ENCODE measurements at places on chromosomes 2 and 18.

- no peak for DNase-seq
Observed at GRCh38 chr2:70962885-70963878, 15.2 kb upstream of the ANKRD53 start.

DNA sequence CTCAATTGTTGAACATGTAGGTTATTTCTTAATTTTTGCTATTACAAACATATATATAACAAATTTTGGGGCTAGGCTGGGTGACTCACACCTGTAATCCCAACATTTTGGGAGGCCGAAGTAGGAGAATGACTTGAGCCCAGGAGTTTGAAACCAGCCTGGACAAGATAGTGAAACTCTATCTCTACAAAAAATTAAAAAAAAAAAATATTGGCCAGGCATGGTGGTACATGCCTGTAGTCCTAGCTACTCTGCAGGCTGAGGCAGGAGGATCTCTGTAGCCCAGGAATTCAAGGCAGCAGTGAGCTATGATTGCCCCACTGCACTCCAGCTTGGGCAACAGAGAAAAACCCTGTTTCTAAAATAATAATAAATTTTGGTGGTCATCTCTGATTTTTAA, 23.5 kb downstream of the SLC4A1AP start:
- DNase-seq: no peak

DNA sequence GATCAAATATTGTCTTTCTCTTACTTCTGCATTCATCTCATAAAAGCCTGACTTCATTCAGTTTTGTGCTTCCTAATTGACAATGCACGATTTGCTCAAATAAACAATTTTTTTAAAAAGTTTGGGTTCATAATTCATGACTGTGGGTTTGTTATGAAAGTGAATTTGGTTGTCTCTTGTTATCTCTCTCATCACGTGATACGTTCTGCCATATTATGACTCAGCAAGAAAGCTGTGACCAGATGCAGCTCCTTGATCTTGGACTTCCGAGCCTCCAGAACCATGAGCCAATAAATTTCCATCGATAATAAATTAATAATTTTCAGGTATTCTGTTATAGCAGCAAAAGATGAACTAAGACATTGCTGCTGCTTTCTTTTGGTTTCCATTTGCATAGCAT, 156.5 kb upstream of the LRATD1 start:
- no peak for DNase-seq

DNA sequence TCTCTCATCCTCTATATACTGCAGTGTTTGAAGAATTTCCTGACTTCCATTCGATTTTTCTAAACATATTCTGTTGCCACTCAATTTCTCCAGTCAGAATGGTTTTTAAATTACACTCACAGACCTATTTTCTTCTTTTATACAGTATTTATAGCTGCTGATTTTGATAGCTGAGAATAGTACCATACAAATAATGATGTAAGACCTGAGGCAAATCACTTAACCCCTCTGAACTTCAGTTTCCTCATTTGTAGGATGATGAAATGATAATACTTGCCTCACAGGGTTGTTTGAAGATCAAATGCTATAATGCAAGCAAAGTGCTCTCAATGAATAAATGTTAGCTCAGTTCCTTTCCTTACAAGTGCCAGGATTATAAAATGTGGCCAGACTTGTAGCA, 241.8 kb downstream of the CPS1 start:
- no peak for DNase-seq

DNA sequence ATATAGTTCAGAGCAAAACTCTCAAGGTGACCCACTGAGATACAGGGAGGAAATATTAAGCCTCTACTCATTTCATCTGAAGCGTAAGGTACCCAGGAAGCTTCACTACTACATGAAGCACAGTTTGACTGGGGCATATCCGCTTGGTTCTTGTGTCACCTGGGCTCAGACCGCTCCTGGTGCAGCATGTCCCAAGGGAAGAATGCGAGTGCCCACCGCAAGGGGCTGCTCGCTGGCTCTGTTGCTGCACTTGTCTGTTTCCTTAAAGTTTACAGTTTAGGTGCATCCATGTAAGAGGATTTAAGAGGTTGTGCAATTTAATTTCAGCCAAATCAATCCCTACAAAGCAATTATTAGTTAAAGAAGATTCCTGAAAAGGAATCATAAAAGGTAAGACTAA, 507.8 kb downstream of the FBXO15 start:
- DNase-seq: no peak

GRCh38 chr2:3523551-3524041, 4.3 kb upstream of the ADI1 start:
- DNase-seq: no peak

- no peak for DNase-seq
Observed at GRCh38 chr18:65279668-65280305, 471.0 kb upstream of the CDH7 start.

GRCh38 chr2:217736776-217737550, 265.8 kb downstream of the TNS1 start:
- DNase-seq: no peak

DNA sequence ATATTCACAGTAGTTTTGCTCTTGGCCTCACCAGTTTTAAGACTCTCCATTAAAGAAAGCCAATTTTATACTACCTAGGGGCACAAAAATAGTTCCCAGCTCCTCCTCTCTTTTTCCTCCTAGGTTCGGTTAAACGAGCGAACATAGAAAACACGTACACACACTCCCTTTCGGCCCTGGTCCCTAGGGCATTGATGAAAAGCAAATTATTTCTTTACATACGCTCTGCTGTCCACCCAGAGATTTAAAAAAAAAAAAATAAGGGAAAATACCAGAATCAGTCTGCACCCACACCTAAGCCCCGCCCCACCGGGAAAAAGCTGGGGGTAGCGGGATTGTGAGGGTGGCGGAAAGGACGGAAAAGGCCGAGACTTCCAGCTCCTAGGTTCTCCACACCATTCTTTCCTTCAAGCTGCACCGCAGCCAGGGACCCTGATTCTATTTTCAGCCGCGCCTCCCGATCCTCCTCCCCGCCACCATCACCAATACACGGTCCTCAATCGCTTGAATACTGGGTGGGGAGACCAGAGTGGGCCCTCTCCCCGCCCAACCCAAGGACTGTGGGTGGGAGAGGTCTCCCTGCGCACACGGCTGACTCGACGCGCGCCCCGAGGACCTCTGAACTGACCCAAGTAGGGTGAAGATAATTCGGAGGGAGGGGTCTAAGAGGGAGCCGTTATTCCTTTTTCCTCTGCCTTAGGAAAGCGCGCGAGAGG, 769 bp downstream of the ATF2 start:
- DNase-seq: peak; percentile 11

GRCh38 chr2:213723041-213723560, 438.8 kb downstream of the SPAG16 start:
- no peak for DNase-seq

GRCh38 chr2:50840341-50841124, 191.4 kb downstream of the NRXN1 start:
- no peak for DNase-seq

DNA sequence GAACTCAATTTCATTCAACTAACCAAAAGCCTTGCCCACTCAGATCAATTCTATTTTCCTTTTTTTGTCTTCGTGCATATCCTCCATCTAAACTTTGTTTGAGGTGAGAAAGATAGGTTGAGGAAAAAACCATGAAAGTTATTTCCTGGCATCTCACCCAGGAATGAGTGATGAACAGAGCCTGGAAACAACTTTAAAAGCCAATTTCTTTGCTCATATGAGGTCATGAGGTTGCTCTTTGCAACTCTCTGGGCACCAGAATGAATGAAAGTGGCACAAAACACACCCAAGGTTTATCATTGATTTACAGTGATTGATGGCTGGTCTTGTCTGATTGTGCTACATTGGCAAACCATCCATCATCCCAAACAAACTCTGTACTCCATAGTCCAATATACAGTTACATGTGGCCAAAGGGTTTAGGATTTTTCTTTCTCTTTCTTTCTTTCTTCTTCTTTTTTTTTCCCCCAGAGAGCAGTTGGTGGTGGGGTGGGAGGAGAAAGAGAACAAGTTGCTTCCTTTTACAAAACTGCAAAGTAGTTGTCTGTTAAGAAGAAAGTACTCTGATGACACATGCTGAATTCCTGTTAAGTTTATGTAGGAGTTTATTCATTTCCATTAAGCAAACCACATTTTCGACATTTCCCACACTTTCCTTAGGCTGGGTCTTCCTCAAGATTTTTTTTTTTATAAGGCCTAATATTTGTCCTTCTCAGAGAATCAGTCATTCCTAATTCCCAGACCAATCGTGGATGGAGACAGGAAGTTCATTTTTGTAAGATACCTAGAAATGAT, 575.9 kb upstream of the ZEB2 start:
- DNase-seq: peak; percentile 58

GRCh38 chr2:128368437-128369107, 49.9 kb upstream of the HS6ST1 start:
- no peak for DNase-seq

DNA sequence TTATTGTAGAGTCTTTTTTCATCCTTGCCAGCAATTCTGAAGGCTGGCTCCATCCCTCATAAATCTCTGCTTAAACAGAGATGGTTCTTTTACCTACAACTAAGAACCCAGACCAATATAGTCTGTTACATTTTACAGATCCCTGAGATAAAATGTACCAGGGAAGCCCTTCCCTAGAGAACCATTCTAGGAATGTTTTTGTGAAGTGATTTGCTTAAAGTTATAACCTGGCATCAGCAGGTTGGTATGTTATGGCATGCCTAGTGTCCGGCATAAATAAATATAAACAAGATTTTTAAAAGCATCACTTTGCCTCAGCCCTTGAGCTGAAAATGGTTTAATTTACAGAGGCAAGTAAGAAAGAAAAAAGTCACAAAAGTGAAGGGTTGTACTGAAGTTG, 18.5 kb upstream of the NPAS2 start:
- no peak for DNase-seq

- no peak for DNase-seq
Observed at GRCh38 chr2:145197944-145198343, 678.0 kb upstream of the ZEB2 start.

GRCh38 chr2:160842286-160842685, 317.9 kb upstream of the TANK start:
- DNase-seq: no peak

DNA sequence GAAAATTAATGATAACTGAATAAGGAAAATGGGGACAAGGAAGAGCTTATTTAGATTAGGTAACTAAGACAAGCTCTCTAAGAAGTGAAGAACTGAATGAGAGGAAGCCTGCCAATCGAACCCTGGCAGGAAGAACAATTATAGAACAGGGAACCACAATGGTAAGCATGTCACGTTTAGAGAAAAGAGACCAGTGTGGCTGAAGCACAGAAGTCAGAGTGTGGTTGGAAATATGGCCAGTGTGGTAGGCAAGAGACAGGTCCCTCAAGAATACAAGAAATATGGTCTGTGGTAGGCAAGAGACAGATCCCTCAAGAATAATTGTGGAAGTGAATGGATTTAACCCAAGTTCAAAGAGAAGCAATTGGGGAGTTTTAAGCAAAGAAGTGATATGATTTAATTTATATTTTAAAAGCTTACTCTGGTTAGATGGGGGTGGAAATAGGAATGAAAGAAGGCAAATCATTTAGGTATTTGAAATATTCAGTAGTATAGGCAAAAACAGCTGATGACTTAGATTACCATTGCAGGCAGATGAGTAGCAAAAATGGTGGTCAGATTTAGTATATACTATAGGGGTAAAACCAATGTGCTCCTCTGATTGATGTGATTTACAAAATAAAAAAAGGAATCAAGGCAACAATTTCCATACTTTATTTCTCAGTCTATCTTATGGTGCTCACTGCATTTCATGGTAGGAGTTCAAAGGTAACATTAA, 38.8 kb upstream of the ERMN start:
- no peak for DNase-seq

- DNase-seq: no peak
Observed at GRCh38 chr2:165665614-165666013, 128.4 kb downstream of the GALNT3 start.

DNA sequence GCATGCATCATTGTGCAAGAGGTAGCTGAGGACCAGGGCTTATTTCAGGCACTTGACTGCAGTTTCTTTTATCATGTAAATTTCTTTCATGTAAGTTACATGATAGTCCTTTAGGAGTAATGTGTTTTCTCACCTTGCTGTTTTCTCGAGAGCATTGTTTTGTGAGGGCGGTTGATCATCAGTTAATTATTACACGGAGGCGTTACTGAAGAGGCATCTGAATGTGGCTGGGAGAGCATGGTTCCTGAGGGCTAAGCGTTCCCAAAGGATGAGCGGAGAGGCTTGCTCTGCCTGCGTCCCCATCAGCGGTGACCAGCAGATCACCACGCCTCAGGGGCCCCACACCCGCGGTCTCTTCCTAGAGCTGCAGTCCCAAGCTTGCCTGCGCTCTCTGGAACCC, 156.1 kb upstream of the NFATC1 start:
- no peak for DNase-seq

DNA sequence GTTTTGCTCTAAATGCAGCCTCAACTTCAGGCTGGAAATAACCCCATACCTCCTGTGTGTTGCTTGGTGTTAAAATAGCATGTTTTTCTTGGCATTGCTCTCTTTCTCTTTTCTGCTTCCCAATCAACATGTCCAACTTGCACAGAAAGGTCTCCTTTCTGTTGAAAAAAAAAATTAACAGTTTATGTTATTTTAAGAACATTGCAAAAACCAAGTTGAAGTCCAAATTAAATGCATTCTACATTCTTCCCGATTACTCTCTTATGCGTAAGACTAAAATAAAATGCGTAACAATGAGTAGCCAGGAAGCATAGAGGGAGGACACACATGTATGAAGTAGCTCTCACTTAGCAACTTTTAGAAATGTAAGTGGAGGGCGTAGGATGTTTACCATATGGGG, 1406.1 kb upstream of the NXPH2 start:
- DNase-seq: no peak

DNA sequence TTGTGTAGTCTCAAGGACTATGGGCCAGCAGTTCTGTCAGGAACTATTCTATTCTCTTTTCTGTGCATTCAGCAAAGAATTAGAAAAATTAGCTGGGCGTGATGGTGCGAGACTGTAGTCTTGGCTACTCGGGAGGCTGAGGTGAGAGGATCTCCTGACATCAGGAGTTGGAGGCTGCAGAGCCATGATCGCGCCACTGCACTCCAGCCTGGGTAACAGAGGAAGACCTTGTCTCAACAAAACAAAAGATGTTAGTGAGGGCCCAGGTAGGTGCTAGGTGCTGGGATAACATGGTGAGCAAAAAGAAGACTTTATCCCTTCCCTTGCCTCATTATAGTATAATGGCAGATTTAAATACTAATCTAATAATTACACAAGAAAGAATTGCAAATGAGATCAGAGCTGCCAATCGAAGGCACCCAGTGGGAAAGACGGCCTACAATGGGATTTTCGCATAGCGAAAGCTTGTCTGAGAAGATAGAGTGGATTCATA, 447 bp upstream of the MRPL19 start:
- no peak for DNase-seq

- DNase-seq: no peak
Observed at GRCh38 chr2:1504311-1504750, 91.1 kb downstream of the TPO start.

DNA sequence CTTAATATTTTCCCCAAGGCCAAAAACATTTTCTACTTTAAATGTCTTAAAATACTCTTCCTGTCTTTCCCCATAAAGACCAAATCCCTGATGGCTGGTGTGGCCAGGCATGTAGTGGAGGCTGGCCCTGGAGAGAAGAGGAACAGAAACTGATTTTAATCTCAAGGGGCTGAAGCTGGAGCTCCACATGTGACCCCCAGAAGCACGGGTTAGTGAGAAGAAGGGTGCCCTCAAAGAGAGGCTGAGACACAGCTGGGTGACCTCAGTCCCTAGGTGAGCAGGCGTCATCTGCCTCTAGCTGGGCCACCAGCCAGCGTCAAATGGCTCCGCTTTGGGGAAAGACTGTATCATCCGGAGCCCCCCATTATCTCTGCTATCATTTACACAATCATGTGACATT, 19.3 kb upstream of the TMEM18 start:
- no peak for DNase-seq

All from GM04503 (cell line).